ENCODE measurements at places on chromosomes 7 and 10.
A peak's percentile ranks its signal among the peaks of the same experiment; 100 is the strongest.

DNA sequence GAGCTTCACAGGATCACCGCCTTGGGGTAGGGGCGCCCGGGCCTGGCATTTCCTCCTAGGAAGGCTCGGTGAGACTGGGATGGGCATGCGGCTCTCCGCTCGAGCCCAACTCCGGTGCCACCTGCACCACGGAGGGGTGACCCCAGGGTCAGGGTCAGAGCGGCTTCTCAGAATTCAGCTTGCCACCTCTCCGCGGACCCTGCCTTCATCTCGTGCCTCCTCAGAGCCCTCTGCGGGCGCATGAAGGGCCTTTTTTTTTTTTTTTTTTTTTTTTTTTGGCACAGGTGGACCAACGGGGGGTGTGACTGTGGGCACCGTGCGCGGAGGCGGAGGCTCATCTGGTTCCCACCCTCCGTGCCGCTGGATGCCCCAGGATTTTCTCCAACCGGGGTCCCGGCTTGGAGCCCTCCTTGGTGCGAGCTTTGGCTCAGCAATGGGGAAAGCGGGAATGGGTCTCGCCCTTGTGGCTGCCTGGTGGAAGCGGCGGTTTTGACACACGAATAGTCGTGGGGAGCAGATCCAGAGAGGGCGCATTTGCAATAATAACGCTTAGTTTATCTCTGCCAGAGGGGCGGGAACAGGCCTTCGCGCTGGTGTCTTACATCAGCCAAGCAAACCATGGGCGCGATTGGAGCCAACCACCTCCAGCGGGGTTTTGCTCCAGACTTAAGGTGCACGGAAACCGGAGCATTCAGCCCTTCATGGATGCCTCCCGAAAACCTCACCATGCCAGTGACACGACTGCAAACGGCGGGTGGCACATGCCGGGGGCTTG lies 5.0 kb upstream of the TNRC18 start:
- no peak for DNase-seq

DNA sequence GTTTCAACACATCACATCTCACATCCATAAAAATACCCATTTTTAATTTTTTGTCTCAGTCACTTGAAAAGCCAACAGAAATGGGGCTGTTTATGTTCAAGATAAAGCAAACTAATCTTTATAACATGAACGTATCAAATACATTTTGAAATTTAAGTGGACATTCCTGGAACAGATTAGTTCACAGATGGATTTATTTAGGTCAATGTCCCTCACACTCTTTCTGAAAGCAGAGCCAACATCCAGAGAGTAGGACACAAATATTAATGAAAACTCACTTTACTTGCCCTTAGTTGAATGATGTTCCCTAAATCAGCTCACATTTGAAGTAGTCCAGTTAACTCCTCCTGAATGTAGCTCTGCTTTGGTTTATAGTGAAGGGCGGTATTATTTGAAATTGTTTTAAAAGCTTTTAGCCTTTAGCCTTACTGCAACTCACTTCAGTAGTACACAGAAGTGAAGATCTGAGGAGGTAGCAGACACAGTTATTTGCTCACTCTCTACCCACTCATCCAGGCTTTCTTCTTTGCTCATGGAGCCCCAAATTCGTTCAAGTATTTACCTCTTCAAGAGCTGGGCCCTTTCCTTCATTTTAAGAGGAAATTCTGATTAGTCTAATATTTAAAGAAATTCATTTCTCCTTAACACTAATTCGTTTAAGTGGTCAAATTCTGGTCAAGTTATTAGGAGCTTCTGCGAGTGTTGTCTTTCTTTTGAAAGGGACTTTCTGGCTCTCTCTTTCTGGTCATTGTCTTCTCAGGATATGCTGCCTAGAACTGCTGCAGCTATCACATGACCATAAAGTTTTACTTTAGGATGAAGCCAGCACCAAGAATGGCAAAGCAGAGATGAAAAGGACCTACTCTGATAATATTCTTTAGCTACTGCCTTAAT lies 180.6 kb upstream of the AGR3 start:
- DNase-seq: no peak

DNA sequence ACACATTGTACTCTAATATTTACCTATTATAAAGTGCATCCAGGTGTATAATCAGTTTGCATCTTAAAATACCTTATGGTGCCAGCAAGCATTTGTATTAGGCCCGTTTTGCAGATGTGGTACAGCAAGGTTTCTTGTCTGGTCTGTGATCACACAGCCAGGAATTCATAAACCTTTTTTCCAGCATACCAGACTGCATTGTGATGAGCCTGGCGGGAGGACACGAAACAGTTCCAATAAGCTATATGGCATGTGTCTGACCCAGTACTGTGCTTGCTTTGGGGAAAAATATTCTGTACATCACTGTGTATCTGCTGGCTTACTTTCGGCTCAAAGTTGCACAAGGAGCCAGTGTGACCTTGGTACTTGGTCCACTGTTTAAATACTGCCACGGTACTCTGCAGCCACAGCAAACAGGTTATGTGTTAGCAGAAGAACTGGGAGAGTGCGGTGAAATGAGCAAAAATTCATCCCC lies 36.3 kb downstream of the CHN2 start:
- DNase-seq: no peak

GRCh38 chr7:29381206-29382094 lies 182.2 kb upstream of the PRR15 start:
- no peak for DNase-seq

DNA sequence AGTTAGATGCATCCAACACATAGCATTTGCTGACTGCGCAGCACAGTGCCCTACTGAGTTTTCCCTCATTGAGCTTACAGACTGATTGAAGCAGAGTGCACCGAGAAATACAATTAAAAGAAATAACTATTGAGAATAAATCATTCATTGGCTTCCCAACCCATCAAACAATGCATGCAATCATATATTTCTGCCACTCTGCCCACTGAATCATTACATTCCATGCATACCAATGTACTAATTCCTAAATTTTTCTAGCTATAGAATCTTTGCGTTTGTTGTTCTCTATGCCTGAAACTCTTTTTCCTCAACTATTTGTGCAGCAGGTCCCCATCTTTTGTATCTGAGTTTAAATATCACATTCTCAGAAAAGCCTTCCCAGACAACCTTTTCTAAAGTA lies 783.8 kb downstream of the SORCS1 start:
- DNase-seq: no peak

GRCh38 chr10:86945361-86946212 lies 11.8 kb downstream of the MMRN2 start:
- peak; percentile 39 for DNase-seq

- DNase-seq: no peak
Measured at GRCh38 chr10:90915766-90916075, 5.2 kb downstream of the ANKRD1 start.

DNA sequence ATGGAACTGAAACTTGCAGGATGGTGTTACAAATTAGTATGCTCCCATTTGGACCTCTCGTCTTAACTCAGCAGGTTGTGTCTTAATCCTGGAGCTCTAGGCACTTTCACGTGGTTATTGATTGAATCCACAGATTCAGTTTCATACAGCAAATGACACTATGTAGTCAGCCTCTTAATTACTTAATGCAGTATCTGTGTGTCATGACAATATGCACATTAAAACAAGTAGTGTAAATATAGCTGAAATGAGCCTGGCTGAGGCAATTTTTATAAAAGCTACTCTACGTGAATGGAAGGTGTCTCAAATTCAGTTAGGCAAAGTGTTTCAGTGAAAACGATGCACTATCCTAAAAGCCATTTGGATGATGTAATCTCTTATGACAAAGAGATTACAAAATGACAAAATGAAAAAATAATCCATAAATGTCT lies 86.8 kb downstream of the CD36 start:
- no peak for DNase-seq

- DNase-seq: no peak
Measured at GRCh38 chr10:95343573-95343972, 52.8 kb upstream of the PDLIM1 start.

DNA sequence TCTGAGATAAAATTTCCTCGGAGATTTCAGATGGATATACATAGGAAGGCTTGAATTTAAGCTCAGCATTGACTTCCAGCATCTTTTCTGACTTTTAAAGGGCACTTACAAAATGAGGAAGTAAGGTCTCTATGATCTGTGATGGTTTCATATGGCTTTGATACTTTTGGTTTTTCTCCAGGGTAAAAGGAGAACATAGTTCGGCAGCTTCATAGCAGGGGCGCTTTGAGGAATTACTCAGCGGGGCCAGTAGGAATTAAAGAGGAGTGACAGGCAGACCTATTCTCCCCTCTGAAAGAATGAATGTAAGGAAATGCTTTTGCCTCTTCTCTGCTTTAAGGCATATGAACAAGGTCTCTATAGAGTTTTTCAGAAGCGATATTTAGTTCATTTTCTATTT lies 80.0 kb upstream of the PCDH15 start:
- no peak for DNase-seq

DNA sequence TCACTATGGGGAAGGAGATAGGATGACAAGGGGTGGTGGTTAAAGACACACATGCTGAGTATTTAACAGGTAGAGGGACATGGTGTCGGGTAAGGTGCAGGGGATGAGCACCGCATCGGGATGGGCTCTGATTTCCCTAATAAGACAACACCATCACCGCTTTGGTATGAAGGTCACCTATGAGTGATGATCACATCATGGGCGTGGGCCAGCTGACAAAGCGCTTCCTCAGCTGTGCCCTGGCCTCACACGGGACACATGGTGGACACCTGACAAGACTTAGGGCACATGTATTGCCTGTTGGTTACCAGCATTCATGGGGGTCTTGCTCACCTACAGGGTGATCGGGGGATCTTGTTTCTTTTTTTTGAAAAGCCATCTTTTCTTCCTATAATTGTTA lies 12.8 kb downstream of the C7orf57 start:
- DNase-seq: no peak

GRCh38 chr10:63228237-63228636 lies 95.1 kb downstream of the NRBF2 start:
- no peak for DNase-seq

GRCh38 chr7:54680377-54681005 lies 78.5 kb downstream of the SEC61G start:
- DNase-seq: no peak

- DNase-seq: no peak
Measured at GRCh38 chr7:26369593-26369992, 77.9 kb downstream of the SNX10 start.

- no peak for DNase-seq
Measured at GRCh38 chr10:22849077-22849805, 78.6 kb upstream of the ARMC3 start.

GRCh38 chr10:18656724-18657123 lies 2.5 kb upstream of the ARL5B start:
- DNase-seq: no peak

GRCh38 chr7:81478664-81479063 lies 291.2 kb downstream of the HGF start:
- no peak for DNase-seq

DNA sequence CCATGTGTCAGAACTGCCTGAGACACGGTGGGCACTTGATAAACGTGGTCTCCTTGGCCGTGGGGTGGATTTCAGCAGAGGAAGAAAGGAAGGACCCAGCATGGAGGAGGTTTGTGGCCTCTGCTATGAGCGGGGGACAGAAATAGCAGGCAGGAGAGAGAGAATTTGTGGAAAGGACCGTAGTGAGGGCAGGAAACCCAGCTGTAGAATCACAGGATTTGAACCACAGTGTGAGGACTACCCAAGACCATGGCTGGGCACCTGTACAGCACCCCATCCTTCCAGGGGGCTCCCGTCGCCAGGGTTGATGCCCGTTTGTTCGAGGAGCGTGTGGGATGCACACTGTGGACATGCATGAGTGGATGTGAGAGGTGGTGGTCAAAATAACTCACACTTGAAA lies 183.4 kb downstream of the PTPN20 start:
- DNase-seq: no peak

DNA sequence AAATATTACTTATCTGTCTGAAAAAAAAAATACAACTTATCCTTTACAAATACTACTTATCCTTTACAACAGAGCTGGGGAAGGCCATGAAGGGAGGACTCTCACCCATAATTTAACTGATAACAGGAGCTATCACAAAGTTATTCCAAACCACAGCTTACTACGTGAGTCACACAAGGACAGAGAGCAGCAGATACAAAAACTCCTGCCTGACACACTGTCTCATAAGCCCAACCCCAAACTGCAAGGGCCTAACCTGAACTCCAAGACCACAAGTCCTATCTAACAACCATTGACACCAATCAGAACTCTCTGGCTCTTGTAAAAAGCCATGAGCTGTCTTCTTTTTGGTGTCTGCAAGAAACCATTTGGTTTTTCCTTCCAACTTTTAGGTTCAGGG lies 28.5 kb upstream of the CXCL12 start:
- no peak for DNase-seq

- no peak for DNase-seq
Measured at GRCh38 chr10:75716506-75716905, 285.1 kb downstream of the LRMDA start.

DNA sequence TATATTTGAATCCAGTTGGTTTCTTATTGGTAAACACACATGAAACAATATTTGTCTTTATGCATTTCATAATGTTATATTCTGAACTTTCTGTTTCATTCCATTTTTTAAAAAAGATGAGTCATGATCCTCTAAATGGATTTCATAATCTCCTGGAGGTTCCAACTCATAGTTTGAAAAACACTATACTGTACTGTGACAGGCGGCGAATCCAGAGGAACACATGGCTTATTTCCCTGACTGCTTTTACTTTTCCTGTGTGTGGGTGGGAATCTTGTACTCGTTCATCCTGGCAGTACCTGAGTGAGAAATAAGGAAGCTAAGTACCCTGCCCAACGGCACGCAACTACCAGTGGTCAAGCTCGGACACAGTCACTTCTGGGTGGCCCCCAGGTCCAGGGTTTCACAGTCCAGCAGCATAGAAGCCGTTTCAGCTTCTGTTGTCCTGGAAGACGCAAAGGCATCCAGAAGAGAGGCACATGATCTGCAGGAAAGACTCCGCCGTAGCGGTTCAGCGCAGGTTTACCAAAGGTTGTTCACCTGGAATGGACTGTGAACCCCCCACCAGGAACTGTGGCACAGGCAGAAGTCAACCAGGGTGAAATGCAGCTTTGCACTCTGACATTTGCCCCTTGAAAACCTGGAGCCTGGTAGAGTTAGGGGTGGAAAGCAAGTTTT lies 117.7 kb downstream of the CCNY start:
- DNase-seq: no peak

Data from activated effector memory CD4-positive, alpha-beta T cell treated with anti-CD3 and anti-CD28 coated beads, Interleukin-2, amount 50 U/mL, for 16 hours (primary cell).